NCI-H1092 treated with DMSO at 0.1 percent for 48 hours (cell line): ENCODE measurements at places on chromosomes 12 and 14.

GRCh38 chr12:26212396-26212795 lies 17.0 kb downstream of the SSPN start:
- no peak for DNase-seq

GRCh38 chr12:125882141-125882540 lies 816.9 kb downstream of the AACS start:
- no peak for DNase-seq

DNA sequence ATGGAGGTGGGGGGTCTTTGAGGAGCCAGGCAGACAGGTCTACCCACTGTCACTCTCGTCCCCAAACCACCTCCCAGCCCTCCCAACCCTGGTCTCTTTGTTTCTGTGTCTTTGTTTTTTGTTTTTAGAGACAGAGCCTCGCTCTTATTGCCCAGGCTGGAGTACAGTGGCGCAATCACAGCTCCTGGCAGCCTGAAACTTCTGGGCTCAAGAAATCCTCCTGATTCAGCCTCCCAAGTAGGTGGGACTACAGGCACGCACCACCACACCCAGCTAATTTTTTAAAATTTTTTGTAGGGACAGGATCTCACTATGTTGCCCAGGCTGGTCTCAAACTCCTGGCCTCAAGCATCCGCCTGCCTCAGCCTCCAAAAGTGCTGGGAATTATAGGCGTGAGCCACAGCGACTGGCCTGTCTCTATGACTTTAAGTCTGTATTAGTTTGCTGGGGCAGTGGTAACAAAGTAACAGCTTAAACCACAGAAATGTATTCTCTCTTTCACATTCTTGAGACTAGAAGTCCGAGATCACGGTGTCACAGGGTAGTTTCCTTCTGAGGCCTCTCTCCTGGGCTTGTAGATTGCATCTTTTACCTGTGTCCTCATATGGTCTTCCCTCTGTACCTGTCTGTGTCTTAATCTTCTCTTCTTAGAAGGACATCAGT lies 26.1 kb downstream of the DTX1 start:
- no peak for DNase-seq

DNA sequence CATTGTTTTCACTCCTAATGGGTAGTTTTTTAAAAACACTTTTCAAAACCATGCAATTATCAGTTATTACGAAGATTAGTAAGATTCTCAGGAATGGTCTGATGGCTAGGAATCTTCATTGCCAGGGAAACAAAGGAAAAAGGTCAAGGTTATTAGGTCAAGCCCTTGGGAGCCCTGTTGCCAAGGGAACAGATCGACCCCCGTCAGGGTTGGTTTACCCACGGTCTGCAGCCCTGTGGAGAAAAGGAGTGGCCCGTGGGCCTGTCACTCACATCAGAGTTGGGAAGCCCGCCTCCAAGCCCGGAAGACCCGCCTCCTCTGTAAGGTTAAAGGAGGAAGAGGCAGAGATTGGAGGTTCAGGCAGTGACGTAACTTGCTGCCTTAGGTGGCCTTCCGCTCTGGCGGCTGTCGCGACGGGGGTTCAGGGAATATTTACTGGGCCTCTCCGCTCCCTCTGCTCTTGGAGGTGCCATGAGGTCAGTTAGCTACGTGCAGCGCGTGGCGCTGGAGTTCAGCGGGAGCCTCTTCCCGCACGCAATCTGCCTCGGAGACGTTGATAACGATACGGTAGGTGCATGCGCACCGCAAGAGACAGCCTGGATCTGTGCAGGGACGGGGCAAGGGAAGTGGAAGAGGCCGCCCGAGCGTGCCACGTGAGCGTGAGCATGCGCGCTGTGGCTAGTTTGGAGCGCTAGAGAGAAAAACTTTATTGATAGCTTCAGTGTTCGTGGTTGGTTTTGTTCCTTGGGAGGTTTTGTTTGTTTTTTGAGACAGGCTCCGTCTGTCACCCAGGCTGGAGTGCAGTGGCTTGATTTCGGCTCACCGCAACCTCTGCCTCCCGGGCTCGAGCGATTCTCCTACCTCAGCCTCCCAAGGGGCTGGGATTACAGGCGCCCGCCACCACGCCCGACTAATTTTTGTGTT lies at the start of gene ITFG2:
ITFG2 (plus strand) TSS at position 379 of the 924 bp plus-strand sequence; CDS start at position 472, 93 bp downstream.
- peak; percentile 100 for DNase-seq

DNA sequence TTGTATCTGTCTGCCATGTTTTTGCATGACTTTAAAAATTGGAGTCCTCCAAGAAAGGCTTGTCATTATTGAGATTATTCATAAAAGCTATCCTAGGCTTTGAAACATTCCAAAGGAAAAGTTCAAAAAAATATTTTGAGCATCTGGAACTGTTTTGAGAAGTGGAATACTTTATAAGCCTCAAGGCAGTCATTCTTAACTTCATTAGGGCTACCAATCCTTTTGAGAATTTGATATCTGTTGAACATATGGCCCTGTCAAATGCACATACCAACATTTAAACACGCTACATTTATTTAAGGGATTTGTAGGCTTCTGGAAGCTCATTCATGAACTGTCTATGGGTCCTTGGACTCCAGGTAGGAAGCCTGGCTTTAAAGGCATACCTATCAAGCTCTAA lies 77.0 kb downstream of the TMEM117 start:
- no peak for DNase-seq

DNA sequence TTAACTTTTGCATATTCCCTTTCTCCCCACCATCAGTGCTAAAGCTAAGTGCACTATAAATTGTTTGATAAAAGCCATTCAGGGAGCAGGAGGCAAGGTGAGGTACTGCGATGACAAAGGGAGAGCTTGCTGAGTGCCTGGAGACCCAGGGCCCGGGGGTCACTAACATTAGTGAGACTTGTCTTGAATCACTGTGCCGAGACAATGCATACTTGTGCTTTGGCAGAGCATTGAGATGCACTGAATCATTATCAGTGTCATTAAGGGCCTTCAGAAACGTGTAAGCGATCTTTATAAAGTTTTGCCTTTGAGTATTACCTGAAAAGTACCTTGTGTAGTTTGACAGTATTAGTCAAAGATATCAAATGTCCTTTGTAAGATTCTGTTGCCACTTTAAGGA lies 447.5 kb downstream of the PCNX1 start:
- no peak for DNase-seq

GRCh38 chr12:51417826-51418225 lies 6.8 kb upstream of the SLC4A8 start:
- no peak for DNase-seq

DNA sequence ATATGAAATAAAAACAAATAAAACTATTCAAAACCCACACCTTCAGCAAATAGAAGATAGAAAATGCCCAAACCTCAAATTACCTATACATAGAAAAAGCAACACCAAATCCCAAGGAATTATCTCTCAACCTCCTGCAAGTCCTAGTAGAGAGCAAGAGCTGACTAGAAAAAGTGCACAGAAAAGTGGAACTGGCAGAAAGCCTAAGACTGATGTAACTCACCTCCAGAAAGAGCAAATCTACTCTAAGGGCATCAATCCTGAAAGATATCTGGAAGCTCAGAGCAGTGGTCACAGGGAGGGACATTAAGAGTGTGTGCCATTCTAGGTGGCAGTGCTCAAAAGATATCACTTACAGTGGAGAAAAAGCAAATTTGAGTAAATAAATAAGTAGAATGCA lies 62.1 kb upstream of the PLEKHG7 start:
- DNase-seq, result no peak

GRCh38 chr12:128551266-128551665 lies 272.5 kb downstream of the SLC15A4 start:
- DNase-seq, result peak; percentile 91

- DNase-seq, result no peak
These were observed 52.6 kb upstream of the VPS33A start for GRCh38 chr12:122318607-122319605.

GRCh38 chr12:78571953-78572352 lies 292.6 kb upstream of the SYT1 start:
- DNase-seq, result no peak

- DNase-seq, result no peak
These were observed 32.4 kb downstream of the SLC8B1 start for GRCh38 chr12:113302466-113302865.

GRCh38 chr12:94570161-94570560 lies 80.2 kb downstream of the TMCC3 start:
- no peak for DNase-seq

GRCh38 chr14:93496856-93497741 lies 66.4 kb downstream of the UNC79 start:
- DNase-seq, result no peak

GRCh38 chr12:65756956-65757511 lies 67.2 kb upstream of the HMGA2 start:
- DNase-seq, result no peak

- DNase-seq, result no peak
These were observed 106.7 kb downstream of the TMEM30B start for GRCh38 chr14:61174441-61174891.

DNA sequence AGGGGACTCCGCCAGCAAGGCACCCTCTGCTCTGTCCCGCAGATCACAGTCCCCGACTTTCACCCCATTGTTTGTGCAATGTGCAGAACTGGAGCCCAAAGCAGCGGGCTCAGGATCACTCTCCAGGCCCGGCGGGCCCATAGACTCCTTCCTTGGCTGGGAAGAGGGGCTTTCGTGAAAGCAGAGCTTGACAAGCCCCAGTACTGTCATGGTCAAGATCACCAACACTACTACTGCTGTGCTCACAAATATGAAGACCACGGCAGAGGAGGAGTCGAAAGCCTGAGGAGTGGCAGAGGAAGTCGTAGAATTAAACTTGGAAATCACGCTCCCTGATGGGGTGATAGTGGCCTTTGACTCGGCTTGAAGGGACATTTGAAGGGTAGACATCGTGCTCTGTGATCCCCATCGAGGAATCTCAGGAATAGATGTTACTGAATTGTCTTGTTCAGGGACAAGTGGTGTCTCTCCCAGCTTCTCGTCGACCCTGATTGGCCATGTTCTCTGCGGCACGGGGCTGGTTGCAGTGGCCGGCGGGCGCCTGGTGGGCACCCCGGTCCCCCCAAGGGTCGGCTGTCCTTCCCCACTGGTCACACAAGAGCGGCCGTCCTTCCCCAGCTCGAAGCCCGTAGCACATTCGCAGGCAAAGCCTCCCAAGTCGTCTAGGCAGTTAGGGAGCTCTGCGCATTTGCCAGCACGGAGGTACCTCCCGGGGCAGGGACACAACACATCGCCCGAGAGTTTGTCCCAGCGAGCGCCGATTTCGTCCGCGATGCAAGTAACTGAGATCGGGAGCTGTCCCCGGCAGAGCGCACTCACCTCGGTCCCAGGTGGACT lies 1.1 kb downstream of the CLEC14A start:
- no peak for DNase-seq

- peak; percentile 18 for DNase-seq
These were observed at the start of gene B3GNT4 for GRCh38 chr12:122203301-122204166. Gene B3GNT4, plus strand, starts transcription at chr12:122203709. Its CDS starts 910 bp downstream, at chr12:122204619.

- no peak for DNase-seq
These were observed 42.8 kb downstream of the KDM2B start for GRCh38 chr12:121537814-121538698.

DNA sequence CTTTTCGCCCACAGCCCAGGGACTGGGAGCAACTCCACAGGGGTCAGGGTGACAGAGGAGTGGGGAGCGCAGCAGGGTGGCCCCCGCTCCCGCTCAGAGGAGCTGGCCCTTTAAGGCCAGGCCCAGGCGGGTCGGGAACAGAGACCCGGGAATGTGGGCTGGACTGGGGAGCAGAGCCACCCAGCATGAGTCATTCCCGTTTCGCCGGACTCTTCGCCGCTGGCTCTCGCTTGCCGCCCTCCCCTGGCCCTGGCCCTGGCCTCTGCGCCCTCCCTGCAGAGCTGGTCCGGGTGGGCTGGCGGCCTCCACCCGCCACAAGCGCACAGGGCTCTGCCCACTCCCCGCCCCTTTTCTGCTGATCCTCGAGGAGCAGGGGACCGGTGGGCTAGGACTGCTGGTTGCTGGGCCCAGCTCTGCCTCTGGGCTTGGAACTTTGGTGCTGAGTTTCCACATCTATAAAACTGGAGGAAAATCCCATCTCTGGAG lies 92.8 kb downstream of the NINJ2 start:
- no peak for DNase-seq

DNA sequence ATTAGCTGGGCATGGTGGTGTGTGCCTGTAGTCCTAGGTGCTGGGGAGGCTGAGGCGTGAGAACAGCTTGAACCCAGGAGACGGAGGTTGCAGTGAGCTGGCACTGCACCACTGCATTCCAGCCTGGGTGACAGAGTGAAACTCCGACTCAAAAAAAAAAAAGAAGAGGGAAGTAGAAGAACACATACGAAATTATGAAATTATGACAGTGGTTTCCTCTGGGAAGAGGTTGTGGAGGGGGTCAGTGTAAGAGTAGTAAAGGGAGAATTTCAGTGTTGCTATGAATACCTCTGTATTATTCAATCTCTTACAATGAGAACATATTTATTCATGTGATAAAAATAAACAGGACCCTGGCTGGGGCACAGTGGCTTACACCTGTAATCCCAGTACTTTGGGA lies 24.7 kb upstream of the CSRNP2 start:
- no peak for DNase-seq

- no peak for DNase-seq
These were observed 316.4 kb downstream of the BCAT1 start for GRCh38 chr12:24632466-24632865.

DNA sequence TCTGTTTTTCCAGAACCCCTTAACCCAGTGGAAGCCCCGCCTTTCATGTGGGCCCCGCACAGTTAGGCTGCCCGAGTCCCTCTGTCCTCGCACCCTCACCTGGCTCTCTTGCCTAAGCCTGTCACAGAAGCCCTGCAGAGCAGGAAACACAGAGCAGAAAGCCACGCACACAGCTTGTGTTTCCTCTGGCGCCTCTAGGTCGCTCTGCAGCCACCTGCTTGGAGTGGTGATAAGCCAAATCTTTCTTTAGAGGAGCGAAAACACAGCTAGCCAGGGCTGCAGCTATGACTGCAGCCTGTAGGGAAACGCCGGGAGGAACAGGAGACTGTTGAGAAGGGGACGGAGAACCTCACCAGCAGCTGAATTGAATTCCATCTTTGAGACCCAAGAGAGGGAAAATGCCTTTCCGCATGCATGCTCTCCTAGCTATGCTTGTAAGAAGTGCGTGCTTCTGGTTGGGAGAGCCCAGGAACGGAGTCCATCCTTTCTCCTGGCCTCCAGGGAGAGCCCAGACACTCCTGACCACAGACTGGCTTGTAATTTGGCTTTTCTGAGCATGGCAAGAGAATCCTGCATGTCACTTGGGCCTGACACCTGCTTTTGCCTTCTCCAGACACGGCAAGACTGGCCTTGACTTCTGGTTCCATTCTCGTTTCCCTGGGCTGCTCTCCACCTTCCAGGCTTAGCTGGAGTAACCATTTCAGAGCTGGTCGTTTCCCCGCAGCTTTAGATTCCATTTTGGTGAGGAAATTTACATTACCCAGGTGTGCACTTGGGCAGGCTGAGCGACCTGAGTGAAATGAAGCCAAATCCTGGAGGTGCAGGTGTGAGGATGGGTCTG lies 301.6 kb downstream of the CACNA1C start:
- peak; percentile 83 for DNase-seq

DNA sequence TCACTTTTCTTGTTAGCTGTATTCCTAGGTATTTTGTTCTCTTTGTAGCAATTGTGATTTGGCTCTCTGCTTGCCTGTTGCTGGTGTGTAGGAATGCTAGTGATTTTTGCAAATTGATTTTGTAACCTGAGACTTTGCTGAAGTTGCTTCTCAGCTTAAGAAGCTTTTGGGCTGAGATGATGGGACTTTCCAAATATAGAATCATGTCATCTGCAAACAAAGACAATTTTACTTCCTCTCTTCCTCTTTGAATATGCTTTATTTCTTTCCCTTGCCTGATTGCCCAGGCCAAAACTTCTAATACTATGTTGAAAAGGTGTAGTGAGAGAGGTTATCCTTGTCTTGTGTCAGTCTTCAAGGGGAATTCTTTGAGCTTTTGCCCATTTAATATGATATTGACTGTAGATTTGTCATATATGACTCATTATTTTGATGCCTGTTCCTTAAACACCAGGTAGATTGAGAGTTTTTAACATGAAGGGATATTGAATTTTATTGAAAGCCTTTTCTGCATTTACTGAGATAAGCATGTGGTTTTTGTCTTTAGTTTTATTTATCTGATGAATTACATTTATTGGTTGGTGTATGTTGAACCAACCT lies 26.7 kb downstream of the CLECL1 start:
- DNase-seq, result no peak
